Muscle of back (tissue), 13 donors: ENCODE measurements at places on chromosomes 6 and 20.

DNA sequence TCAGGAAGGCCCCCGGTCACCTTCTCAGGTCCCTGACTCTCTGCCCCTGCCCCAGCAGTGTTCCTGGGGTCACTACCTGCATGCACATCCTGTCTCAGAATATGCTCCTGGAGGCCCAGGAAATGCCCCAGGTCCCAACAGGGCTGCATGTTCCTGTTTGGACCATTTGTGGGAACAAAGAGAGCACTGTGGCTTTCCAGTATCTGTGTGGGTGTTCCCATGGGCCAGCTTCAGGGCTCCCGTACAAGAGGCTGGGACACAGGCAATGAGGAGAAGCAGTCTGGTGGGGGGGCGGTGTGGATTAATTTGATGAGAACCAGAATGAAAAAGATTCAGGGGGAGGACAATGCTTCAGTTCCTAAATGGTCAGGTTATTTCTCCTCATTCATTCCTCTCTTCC is 61.5 kb upstream of the GGTLC1 start:
- no peak for DNase-seq

DNA sequence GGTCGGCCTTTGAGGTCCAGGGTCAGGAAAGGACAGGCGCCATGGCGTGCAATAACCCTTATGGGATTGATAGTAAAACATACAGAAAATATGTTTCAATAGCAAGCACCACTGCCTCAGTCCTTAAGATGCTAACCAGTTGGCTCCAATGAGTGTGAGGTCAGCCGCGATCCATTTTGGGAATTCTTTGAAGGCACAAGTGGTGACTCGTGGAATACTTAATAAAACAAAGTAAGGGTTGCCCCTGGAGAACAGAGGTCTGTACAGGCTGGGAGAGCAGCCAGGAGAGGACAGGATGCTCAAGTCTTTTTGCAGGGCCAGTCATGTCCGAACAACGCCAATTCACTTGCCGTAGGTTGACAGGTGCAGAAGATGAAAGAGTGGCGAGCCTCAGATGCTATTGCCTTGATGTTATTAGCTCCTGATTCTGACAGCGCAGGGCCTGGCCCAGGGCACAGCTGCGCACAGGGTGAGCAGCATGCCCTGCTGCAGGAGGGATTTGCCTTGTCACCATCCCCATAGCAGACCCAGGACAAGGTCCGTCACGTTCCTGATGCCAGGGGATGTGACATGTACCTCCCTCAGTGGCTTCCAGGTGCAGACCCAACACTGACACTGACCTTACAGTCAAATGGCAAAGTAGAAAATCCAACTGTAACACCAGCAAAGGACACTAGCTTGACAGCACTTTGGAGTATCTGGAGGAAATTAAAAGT is 21.8 kb downstream of the SYNDIG1 start:
- no peak for DNase-seq

- DNase-seq, result no peak
Measured at GRCh38 chr20:41669708-41670263, 51.6 kb upstream of the CHD6 start.

GRCh38 chr6:4571011-4571410 is 205.2 kb upstream of the CDYL start:
- DNase-seq, result no peak

GRCh38 chr6:42441697-42442081 is 10.0 kb downstream of the TRERF1 start:
- no peak for DNase-seq

GRCh38 chr6:116066789-116067188 is 6.1 kb upstream of the FRK start:
- no peak for DNase-seq

DNA sequence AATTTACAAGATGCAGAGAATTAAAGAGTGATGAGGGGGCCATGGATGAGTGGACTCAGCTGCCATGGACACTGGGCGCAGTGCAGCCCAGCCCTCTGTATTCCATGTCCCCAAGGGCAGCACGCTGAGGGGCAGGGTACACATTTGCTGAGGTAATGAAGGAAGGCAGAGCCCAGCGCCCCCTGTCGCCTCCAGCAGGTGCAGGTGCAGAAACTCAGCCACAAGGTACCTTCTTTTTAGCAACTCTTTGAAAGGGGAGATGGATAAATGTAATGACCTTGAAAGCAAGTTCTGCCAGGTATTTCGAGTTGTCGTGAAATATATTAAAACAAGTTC is 7.1 kb downstream of the CD93 start:
- DNase-seq, result no peak

GRCh38 chr6:21836277-21836676 is 242.7 kb downstream of the SOX4 start:
- no peak for DNase-seq

GRCh38 chr20:24605937-24606455 is 136.6 kb downstream of the SYNDIG1 start:
- peak; percentile 17 for DNase-seq

- DNase-seq, result peak; percentile 47
Measured at GRCh38 chr6:20978151-20978614, 443.9 kb downstream of the CDKAL1 start.

DNA sequence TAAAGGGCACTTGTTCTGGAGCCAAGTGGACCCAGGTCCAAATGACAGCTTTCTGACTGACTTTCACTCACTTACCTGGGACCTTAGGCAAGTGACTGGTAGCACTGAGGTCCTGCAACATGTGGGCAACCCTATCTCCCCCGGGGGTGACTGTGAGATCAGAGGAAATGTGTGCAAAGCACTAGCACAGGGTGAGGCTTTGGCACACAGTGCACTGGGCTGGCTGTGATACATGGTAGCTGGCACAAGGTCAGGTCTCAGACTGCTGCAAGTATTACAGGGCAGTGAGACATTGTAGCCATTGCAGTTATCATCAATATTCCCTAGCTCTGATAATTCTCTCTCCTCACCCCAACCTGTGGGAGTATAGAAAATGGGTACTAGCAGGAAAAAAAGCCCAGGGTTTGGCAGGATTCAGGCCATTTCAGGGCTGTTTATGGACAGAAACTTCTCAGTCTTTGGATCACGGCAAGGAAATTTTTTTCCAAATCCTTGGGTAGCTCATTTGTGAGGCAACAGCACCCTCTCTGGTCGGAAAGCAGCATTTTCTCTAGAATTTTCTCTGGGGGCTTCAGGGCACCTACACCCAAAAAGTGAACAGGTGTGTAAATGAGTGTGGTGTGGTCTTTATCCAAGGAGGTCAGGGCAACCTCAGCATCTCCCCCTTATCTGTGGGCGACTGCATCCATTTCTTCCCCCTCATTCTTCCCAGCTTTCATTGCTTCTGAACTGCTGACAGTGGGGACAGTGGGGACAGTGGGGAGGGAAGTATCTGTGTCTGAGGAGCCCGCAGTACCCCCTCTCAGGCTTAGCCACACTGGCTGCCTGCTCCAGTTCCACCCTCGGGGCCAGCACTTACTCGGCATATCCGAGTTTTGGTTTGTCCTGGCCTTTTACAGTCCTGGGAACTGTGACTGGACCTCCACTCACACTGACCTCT is 148.7 kb upstream of the PHACTR3 start:
- no peak for DNase-seq

DNA sequence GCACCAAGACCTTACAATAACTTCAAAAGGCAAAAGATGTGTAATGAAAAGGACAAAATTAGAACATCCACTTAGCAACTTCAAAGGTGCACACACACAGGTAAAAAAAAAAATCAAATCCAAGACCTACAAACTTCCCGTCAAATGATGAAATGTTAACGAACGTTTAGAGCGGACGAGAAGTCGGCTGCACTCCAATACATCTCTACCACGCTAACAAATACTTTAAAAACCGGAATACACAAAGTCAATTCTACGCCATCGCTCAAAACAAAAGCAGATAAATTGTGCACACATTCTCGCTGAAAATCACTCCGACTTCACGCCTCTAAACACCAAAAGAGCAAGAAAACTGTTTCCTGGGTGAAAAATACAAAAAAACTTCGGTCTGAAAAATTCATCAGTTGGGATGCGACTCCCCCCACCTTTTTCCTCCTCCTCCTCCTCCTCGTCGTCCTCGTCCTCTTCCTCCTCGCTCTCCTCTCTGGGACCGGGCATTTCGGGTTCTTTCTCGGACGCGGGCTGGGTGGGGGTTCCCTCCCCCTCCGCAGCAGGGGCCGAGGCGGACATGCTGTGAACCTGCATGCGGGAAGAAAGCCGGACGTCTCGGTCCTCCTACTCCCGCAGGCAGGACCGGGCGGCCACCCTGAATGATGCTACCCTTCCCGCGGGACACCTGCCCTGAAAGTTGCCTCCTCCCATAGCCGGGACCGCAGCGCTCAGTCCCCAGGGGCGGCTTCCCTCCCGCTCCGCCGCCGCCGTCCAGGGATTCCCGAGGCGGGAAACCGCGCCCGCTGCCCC is 712 bp downstream of the DEK start:
- DNase-seq, result peak; percentile 76

GRCh38 chr20:16551607-16552006 is 21.6 kb downstream of the KIF16B start:
- no peak for DNase-seq

- DNase-seq, result no peak
Measured at GRCh38 chr6:44548319-44548718, 160.8 kb downstream of the CDC5L start.

DNA sequence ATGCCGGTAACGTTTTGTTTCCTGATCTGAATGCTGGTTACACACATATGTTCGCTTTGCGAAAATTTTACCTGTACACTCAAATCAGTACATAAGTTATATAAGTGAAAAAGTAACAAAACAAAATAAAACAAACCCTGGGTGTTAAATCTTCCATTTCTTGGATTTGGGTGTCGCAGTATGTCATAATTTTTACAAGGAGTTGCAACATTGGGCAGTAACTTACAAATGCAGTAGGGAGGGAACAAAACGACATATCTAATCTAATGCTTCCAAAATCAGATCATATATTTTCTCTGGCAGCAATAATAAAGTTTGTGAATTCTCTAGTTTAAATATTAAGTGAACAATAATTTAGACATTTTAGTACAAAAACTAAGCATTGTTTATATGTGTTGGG is 25.2 kb downstream of the SNX14 start:
- no peak for DNase-seq

GRCh38 chr6:140711019-140711613 is 1336.7 kb upstream of the CITED2 start:
- DNase-seq, result no peak

GRCh38 chr6:13655700-13656099 is 40.6 kb downstream of the NOL7 start:
- DNase-seq, result no peak

DNA sequence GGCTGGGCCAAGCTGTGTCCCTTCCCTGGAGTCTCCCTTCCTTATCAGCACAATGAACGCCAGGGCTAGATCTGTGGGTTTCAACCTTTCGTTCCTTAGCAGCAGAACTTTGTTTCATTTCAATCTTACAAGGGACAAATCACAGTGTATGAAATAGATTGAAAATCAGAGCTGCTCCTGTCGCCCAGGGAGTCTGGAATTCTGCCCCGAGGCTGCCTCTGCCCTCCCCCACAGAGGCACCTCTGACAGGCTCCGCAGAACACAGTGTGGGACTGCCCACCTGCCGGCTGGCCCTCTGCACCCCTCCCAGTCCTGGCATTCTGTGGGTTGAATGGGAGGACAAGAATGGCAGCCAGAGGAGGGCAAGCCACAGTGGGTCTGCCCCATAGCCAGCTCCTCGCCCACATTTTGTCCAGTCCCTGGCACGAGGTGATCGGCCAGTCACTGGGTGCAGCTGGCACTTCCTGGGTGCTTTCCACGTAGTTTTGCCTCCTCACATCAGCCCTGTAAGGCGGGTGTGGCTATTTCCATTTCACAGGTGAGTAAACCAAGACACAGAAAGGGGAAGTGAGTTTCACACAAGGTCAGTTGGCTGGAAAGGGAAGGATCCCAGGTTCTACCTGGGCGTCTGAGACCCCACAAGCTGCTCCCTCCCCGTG is 26.1 kb downstream of the MANBAL start:
- no peak for DNase-seq

DNA sequence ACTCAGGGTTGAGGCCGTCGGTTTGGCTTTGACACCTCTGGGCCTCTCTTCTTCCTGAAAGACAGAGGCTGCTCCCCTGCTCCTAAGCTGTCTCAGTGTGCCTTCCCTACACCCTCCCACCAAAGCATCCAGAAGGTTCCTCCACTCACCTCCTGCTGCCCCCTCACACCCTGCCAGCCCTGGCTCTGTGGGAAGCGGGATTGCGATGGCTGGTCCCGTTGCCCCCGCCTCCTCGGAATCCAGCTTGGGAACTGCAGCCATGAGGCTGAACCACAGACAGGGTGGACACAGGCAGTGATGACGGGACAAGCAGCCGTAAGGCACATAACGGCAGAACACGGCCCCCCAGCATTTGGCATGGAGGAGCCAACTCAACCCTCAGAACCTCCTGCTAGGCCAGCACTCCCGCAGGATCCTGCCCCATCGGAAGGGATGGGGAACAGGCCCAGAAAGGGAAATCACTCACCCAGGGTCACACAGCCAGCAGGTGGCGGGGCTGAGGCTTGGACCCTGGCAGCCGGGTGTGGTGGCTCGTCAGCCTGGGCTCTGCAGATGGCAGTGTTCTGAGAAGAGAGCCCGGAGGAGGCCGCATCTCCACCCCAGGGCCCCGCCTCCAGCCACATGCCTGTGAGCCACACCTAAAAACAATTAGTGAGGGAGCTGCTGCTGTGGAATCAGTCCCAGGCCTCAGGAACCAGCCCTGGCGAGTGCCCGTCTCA is 139.6 kb downstream of the PHACTR3 start:
- no peak for DNase-seq

GRCh38 chr6:548517-548916 is 108.4 kb downstream of the HUS1B start:
- DNase-seq, result no peak

DNA sequence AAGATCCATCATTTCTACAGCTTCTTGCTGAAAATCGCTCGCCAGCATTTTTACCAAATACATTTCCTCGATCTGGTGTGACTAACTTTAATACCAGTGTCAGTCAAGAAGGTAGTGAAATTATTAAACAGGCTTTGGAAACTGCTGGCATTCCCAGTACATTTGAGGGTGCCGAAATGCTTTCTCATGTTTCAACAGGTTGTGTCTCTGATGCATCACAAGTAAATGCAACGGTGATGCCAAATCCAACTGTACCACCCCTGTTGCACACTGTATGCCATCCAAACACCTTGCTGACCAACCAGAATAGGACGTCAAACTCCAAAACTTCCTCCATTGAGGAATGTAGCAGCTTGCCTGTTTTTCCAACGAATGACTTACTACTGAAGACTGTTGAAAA is 64.4 kb upstream of the SMIM8 start:
- DNase-seq, result no peak

GRCh38 chr20:42252116-42252515 is 633.9 kb upstream of the CHD6 start:
- DNase-seq, result no peak
